Smooth muscle cell of the brain vasculature (primary cell): ENCODE measurements at places on chromosomes 3 and 15.

DNA sequence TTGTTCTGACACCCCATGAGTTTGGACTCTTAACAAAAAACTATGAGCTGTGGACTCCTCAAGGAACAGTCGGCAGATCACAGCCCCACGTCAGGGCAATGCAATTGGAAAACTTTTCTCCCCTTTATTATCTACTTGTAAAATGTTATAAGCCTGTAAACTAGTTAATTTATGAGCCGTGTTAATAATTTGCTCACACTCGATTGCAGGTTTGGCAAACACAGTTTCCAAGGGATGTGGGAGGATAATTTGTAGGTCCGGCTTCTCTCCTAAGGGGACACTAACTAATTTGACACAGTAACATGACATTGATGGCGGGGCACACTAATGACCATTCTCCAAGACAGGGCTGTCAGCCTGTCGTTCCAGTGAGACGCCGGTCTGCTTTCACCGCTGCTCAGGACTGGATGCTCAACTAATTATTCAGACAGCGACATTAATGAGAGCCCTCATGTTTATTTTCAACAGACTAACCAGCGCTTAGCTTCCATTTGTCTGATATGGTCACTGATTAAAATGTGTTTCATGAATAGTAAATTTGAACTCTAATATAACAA is 222.1 kb downstream of the FOXP1 start:
- no peak for DNase-seq

GRCh38 chr15:69712991-69713390 is 260.4 kb downstream of the RPLP1 start:
- DNase-seq: no peak

- no peak for DNase-seq
Measured at GRCh38 chr3:141926929-141927328, 50.5 kb downstream of the ATP1B3 start.

DNA sequence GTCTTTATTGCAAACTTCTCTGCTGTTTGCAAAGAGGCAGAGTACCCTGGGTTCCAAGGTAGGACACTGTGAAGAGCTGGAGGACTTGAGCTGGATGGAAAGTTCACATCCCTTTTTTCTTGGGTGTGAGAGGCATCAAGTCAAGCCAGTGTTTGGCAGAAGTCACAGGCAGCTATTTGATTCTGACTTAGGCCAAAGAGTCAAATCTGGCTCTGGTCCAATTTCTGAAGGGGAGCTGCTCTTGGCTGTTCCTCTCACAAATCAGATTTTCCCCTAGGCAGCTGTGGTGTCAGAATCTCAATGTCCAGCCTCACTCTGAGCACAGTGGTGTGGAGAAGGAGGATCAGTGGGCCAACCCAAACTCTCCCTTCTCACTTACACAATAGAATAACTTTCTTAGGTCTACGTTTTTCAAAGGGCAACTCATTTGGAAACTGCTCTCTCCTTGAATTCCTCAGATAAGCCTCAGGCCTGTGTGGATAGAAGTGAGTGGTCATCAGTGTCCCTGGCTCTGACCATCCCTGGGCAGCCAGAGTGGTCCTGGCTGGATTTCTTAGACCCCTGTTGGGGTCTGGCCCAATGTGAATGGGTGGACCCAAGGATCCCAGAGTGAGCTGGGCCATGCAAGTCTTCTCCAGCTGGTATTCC is 18.2 kb upstream of the AMOTL2 start:
- no peak for DNase-seq

DNA sequence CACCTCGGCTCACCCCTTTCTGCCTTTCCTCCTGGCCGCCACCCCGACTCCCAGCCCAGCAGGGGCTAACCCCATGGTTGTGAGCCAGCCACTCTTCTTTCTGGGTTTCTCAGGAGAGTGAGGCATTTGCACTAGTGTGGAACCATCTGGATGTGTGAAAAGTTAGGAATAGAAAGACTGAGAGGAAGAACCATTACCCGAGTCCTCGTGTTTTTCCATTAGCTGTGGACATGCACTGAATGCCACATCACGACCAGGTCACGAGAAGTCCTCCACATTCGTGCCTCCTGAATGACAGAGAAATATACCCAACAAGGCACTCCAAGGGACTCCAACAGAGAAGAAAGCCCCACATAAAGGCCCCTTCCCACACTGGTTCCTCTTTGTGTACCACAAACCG is 18.0 kb upstream of the RAD18 start:
- DNase-seq: no peak
